ENCODE measurements at places on chromosomes 1 and 21.

DNA sequence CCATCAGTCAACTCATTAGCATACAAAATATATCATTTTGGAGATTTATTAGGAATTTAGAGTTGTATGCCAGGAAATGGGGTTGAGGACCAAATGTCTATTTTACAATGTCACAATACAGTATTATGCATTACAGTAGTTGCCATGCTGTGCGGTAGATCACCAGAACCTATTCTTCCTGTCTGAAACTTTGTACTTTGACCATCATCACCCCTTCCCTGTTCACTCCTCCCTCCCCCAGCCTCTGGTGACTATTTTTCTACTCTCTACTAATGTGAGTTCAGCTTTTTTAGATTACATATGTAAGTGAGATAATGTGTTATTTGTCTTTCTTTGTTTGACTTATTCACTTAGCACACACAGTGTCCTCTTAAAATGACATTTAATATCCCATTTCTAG lies 50.8 kb downstream of the PTBP2 start:
- DNase-seq, result no peak

DNA sequence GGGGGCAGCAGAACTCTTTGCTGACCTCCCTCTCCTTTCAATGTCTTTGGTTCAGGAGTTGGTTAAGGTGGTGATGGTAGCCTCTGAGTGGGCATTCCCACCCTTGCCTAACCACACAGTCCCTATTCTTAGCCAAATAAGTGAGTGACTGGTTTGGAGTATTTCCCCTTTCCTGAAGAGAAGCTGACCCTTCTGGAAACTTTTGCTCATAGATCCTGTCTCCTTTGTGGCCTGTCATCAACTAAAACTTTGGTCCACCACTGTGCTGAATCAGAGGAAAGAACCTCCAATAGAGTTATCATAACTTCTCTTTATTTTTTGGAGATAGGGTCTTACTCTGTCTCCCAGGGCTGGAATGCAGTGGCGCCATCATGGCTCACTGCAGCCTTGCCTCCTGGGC lies 31.1 kb downstream of the C1orf21 start:
- no peak for DNase-seq

GRCh38 chr1:206012086-206012859 lies 9.1 kb upstream of the RAB7B start:
- DNase-seq, result no peak

- no peak for DNase-seq
These were observed 8.2 kb upstream of the SH2D1B start for GRCh38 chr1:162420120-162420519.

DNA sequence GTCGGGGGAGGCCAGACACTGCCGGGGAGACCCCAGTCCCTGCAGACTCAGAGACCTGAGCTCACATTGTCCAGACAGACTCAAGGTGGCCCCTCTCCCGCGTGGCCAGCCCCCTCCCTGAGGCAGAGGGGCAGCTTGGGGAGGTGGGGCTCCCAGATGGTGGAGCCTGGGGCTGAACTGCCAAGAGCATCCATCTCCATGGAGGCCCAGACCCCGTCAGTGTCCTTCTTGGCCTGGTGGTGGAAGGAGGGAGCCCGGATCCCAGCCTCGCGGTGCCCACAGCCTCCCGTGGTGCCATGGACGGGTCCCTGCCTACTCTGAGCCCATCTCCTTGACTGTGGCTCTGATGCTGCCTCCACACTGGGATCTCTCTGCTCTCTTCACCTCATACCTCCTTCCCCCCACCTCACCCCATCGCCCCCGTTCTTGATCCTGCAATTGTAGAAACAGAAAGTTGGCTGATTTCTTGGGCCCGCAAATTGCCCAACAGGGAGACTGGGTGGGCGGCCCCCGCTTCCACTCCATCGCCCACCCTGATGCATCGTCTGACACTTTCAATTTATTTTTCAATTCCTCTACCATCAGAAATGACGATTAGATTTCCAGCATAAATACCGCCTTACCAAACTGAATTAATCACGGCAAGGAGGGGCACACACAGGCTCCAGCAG lies 348.9 kb downstream of the MATN1 start:
- no peak for DNase-seq

DNA sequence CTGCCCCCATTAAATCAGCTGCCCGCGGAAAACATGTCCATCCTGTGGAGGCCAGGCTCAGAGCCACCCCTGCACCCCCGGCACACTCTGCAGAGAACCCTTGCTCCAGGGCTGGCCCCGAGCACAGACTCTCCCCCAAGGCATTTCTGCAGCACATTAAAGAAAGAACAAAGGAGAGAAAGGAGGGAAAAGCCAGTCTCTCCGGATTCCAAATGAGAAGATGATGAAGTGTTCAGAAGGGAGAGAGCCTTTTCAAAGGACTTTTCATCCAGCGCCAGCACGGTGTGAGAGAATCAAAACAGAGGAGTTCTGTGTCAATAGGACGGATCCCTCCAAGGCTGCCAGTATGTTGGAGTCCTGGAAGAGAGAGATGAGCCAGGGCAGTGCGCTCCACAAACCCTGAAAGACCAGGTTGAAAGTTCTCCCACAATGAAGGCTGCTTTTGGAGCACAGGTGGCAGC lies 498.3 kb downstream of the NPHP4 start:
- DNase-seq, result no peak

DNA sequence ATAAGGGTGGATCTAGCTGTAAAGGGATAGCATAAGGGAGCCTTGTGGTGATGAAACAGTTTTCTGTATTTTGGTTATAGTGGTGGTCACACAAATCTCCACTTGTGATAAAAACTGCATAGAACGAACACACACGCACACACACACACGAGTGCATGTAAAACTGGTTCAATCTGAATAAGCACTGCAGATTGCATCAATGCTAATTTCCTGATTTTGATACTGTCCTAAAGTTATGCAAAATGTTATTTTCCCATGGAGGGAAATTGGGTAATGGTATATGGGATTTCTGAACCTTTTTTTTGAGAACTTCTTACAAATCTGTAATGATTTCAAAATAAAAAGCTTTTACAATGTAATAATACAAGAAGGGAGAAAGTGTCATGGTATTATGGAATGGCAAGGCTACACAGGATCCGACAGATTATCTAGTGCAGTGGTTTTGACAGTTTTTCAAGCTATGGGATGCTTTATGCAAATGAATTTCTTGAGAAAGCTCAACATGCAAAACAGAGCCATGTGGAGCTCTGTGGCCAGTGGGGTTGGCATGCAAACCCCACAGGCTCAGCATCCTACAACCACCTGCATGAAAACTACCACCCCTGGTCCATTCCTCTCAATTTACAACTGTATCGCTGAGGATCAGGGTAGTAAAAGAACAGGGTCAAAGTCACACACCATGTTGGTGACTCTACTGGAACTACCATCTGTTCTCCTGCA lies 18.8 kb downstream of the SLC41A1 start:
- DNase-seq, result no peak

- no peak for DNase-seq
These were observed 13.9 kb downstream of the LSS start for GRCh38 chr21:46214478-46215340.

DNA sequence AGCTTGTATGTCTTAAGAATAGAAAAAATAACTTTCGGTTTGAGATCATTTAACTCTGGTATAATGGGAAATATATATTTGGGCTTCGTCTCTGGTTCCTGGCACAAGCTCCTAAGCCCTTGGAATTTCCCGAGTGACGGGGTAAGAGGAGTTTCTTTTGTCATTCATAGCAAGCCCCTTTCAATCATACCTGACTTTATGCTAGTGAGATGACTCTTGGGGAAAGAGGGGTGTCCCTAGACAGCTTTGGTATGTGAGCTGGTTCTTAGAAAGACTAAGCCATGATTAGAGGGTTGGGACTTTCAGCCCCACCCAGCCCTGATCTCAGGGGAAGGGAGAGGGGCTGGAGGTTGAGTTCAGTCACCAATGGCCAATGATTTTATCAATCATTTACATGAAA lies 13.9 kb upstream of the MTARC1 start:
- no peak for DNase-seq

DNA sequence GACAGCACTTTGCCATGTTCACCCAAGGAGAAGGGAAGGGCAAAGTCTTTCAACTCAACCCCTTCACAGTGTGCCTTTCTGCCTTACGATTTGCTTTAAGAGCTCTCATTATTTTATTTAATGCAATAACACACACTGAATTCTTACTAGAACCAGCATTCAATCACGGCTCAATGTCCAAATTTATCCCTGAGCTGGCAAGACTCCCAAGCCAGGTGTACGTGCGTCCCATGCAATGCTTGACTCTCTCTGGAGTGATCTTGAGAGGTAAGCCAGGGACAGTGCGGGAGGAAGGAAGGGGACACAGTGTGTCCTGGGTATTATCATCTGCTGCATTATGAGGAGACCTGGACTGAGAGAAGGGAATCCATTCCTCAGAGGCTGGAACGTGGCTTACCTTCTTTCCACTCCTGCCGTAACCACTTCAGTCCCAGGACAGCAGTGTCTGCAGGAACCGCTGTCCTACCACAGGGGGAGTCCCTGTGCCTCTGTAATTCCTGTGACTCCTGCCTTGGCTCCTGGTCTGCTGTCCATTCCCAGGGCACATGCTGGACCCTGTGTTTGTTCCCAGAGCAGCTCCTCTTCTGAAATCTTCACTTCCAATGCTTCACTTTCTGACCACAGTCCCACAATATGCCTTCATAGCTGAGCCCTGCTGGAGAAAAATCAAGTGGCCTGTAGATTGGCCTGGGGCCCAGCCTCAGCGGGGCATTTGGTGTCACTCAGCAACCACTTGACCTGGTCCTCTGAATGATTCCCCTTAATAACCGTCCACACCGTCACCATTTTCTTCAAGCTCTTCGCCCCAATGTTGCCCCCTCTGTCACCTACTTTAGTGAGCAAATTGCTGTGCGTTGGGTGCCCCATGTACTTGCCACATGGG lies 28.6 kb upstream of the STUM start:
- DNase-seq, result no peak

GRCh38 chr1:22789356-22789994 lies 78.8 kb downstream of the EPHB2 start:
- DNase-seq, result no peak

DNA sequence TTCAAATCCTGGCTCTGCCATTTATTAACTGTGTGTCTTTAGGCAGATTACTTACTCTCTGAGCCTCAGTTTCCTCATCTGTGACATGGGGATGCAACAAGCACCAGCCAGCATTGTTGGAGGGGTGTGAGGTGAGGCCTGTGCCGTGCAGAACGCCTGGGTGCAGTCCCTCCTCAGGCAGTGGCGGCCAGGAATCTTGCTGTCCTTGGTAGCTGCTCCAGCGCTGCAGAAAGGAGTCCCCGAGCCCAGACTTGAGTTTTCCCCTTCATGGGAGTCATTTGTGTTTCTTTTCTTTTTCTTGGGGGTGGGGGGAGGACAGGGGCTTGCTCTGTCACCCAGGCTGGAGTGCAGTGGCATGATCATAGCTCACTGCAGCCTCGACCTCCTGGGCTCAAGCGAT lies 46.6 kb downstream of the DISP3 start:
- no peak for DNase-seq

DNA sequence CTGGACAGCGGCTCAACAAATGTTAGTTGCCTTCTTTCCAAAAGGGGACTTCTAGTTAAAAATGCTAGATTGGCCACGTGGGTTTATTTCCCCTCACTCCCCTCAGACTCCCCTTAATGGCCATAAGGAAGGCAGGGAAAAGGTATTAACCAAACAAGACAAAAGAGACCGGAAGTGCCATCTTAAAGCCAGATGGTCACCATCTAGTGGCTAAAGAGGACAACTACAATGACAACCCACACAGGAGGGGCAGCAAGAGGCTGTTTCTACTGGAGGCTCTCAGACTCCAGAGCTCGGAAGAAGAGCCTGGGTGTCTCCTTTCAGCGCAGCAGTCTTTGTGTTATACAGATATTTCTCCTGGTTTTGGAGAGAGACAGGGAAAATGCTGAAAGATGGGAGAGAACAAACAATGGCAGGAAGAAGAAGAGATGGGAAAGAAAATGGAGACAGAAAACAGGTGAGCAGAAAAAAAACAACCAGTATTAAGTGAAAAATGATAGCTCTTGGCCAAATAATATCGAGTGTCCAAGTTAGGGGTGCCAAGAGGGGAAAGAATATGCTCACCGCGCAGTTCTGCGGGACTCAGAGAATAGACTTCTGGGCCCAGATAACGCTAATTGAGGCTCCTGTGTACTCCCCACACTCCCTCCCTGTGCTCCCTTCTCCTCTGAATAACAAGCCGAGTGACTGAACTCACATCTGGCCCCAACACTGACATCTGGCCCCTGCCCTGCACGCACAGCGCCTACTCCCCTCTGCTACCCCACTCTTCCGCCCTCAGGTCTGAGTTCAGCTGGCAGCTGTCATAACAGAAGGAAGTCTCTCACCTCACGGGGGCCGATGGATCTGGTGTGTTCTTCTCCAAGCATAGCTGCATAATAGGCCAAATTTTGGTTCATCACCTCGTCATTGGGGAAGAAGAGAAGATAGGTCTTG lies 9.6 kb downstream of the P3H1 start:
- DNase-seq, result peak; percentile 75

DNA sequence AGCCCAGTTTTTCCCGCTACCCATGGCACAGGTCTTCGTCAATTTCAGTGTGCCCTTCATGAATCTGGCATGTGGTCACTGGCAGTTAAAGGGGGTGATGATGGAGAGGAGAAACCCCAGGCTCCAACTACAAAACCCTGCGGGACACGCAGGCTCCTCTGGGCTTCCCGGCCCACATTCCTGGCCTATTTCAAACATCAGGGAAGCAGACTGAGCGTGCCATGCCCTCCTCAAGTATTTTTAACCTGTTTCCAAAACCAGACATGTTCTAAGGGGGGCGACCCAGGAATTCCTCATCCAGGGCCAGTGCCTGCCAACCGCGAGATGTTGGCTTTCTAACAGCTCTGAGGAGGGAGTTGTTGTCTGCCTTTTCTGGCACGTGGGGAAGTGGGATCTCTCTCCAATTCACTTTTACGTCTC lies 85.1 kb downstream of the CAPZB start:
- peak; percentile 43 for DNase-seq

DNA sequence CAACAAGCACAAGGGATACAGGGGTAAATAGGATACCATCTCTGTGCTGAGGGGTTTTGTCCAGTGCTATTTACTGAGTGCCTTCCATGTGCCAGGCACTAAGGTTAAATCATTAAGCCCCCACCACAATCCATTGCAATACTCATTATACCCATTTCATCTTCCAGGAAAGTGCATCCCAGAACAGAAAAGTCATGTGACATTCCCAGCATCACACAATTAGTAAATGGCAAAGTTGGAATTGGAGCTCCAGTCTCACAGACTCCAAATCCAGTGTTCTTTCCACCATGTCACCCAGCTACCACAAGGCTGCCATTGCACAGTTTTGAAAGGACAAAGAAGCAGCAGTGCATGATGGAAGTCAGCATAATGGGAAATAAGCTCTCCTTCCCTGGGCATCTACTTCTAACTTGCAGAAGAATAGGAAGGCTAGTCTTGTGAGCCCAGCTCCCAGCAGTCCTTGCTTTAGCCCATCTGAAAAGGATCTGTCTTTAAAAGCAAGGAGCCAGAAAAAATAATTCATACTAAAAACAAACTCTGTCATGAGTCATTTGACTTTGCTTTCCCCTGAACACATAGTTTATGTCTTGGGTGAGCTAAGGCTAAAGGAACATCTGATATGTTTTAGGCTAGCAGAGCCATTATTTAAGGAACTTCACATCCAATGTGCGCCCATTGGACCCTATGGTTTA lies 111.4 kb upstream of the HOOK1 start:
- DNase-seq, result peak; percentile 37
